ENCODE measurements at places on chromosomes 5 and 9.
A peak's percentile ranks its signal among the peaks of the same experiment; 100 is the strongest.

- DNase-seq: no peak
Measured at GRCh38 chr5:14757850-14758249, 93.3 kb downstream of the OTULIN start.

DNA sequence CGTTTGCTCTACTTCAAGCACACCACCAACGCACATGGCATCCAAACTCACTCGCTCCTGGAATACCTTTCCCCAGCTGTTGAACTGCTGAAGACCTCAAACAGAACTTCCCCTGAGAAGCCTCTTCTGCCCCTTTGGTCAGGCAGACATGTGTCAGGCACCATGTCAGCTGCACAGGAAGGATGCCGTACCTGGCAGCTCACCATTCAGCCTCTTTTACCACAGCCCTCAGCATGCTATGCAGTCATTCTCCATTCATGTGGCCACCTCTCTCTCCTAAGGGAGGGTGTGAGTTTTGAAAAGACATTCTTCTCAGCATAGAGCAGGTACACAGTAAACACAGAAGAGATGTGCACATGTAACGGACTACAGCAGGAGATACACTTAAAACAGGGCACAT lies 14.2 kb downstream of the IL4 start:
- DNase-seq: no peak

- DNase-seq: no peak
Measured at GRCh38 chr9:71145179-71145578, 23.8 kb upstream of the TRPM3 start.

DNA sequence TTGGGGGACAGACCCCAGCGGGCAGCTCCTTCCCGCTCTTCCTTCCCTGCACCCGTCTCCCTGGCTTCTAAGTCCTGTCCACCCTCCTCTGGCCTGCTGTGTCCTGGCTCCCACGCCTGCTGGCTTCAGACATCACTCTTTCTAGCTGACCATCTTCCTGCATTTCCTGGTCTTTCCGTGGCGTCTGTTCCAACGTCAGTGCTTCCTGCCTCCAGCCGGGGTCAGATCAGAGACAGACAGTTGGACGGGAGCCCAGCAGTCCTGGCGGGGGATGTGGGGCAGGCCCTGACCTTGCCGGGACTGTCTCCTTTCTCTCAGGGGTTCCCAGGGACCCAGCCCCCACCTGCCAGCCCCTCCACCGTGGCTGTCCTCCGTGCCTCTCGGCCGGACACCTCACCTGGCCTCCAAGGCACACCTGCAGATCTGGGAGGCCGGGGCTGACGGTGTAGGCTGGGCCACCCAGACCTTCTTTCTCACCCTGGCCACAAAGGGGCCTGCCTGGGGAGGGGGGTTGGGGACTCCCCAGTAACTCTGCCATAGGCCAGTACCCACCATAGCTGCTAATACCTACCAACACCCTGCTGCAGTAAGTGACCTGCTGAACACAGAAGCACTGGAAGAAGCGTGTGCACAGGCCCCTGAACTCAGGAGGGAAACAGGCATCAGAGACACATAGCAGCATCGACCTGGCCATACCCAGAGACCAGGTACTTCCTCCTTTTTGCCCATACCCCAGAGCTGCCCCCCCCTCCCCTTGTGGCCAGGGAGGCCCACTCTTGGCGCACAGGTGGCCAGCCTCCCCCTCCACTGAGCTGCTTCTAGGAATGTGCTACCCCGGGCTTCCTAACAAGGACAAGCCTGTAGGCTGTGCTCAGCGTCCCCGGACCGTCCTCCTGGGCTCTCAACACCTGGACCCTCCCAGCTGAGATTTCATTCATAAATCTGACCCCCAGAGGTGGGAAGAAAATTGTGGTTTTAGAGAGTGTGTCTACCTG lies 5.1 kb downstream of the NRARP start:
- DNase-seq: peak; percentile 70

DNA sequence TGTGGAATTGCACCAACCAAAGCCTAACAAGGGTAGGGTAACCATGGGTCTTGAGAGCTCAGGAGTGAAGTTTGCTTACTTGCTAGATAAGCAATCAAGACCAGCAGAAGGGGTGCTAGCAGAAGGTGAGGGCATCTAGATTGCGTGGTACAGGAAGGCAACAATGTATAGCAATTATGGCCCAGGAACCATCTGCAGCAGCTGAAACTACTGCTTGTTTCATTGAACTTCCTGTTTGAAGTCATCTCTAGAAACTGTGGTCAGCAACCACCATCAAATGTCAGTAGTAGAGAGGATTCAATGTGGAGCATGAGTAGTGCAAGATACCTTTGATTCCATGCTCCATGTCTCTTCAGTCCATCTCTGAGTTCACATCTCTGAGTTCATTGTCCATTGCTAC lies 462.1 kb upstream of the GRAMD2B start:
- DNase-seq: no peak

- DNase-seq: no peak
Measured at GRCh38 chr5:74468421-74468820, 172.1 kb downstream of the ENC1 start.

Measured in right atrium auricular region (tissue), 2 donors.